Activated T-helper 1 cell treated with anti-CD3 and anti-CD28 coated beads, Interleukin-2, amount 50 U/mL, for 16 hours (primary cell): ENCODE measurements at places on chromosomes 6 and 20.

DNA sequence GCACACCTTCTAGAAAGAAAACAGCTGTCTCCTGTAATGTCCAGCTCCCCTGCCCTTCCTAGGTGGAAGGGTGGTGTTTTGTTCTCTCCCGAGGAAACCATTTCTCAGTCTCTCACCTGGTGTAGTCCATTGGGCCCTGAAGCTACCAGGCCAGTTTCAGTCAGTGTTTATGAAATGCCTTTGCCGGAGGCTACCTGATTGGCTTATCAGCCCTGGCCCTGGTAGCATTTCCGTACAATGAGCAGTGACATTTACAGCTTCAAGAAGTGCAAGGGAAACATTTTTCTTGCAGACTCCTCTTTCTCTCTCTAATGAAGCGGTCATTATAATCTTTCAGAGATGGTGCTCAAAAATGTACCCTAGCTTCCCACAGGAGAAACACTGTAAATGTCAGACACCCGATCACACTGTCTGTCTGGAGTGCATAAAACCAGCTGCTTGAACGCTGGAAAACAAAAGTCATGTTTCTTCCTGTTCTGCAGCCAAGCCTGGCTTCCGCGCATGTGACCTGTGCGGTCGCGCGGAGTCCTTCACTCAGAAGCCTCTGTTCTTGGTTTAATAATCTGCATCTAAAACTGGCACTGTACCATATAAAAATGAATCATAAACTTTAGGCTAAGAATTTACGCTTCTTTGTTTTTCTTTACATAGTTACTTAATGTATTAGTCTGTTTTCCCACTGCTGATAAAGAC is 28.4 kb upstream of the SAYSD1 start:
- no peak for DNase-seq

DNA sequence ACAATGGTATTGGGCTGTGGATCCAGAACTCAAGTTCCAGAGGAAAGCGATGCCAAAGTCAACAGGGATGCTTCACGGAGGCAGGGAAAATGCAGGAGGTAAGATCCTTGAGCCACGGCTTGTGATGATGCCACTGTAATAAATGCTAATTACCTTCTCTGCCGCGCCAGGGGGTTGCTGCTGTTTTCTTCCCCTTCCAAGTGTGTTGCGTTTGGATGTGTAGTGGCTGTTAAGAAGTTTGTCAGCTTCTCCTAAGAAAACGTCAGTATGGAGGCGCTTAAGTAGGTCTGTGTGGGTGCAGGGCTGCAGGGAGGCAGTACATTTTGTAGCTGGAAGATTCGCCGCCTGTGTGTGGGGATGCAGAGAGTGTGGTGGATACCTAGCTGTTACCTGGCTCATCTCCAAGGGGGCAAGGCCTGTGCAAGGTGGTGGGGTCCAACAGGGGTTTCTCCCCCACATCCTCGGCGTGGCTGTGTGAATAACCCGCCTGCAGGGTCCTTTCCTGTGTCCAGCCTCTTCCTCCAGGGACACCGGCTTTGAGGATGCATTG is 318.7 kb downstream of the CDH4 start:
- no peak for DNase-seq

- DNase-seq, result no peak
Measured at GRCh38 chr20:15362849-15363248, 1025.4 kb upstream of the FLRT3 start.

- DNase-seq, result no peak
Measured at GRCh38 chr6:138656364-138657064, 117.1 kb upstream of the CCDC28A start.

DNA sequence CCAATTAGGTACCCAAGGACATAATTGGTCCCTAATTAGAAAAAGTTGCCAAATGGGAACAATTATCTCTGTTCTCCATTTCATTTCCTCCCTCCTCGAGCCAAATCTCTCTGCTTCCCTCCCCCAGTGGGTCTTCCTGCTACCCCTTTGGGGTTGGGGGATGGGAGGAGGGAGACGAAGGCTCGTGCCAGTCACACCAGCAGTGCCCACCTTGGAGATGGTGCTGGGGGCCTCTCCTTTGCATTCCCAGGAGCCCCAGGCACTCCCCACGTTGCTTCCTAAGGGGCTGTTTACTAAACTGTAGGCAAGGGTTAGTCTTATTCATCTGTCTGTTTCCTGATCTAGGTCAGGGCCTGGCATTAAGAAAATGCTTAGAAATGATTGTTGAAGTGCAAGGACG is 33.1 kb downstream of the MDFI start:
- no peak for DNase-seq

DNA sequence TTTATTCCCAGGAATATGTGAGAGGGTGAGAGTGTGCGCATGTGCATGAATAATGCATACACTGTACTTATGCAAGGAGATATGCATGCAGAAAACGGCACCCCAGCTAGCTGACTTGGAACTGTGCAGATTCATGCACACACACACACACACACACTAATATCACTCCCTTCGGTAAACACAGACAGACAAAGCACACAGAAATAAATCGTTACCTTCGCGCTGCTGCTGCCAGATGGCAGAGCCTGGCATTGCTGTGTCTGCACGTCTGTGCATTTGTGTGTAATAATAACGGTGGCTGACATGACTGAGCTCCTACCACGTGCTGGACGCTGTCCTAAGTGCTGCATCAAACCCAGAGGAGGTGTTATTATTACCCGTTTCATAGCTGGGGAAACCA is 36.8 kb downstream of the PREX1 start:
- DNase-seq, result no peak

GRCh38 chr6:13120483-13121482 is 207.6 kb downstream of the TBC1D7 start:
- DNase-seq, result no peak

GRCh38 chr20:61442075-61442670 is 190.1 kb downstream of the CDH4 start:
- no peak for DNase-seq

DNA sequence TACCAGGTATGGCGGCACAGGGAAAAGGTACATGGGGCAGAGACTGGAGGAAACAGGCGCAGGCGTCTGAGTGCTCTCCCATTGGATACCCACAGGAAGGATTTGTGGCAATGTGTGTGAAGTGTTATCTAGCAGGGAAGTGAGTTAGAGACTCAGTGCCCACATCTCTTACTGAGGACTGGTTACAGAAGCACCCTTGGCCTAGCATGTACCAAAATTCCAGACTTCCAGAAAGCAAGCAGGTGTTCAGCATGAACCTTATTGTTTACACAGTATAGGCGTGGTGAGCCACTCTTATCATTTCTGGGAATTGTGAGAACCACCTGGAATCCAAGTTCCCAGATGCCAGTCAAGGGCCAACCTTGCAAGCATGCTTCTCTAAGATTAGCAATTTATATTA is 14.2 kb downstream of the MANBAL start:
- DNase-seq, result no peak

DNA sequence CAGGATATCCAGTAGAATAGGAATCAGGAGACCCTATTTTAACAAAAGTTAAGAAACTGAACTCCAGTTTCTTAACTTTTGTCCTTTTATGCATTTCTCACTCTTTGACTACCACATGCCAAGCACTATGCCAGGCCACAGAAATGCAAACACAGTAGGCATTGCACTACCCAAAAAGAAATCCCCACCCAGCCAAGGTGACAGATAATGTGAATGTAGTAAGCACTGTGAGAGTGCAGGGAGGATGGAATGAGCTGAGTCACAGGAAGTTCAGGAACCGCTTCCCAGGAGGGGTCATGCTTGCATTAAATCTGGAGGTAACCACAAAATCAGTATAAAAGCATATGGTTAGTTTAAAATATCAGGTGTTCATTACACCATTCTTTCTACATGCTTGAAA is 20.1 kb upstream of the FAM83C start:
- no peak for DNase-seq

- no peak for DNase-seq
Measured at GRCh38 chr20:42982218-42982617, 207.5 kb downstream of the PTPRT start.

- no peak for DNase-seq
Measured at GRCh38 chr6:152636609-152637295, 410 bp downstream of the SYNE1 start.

GRCh38 chr6:56361812-56362211 is 114.4 kb upstream of the COL21A1 start:
- DNase-seq, result no peak

GRCh38 chr6:80508885-80509630 is 402.6 kb downstream of the BCKDHB start:
- no peak for DNase-seq

DNA sequence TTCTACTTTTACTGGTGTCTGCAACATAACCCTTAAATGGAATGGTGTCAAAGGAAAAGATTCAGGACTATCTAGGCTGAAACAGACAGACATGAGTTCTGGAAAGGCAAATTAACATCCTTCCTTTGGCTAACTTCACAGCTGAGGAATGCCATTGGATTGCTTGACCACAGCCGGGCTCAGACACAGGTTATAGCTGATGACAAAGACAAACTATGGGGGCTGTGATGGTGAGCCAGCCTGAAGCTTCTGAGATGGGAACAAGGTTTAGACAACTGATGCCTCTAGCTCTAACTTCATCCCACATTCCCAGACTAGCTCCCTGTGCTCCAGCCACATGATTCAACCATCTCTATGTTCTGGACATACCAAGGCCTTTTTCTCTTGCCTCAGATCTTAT is 15.3 kb downstream of the POLR1C start:
- DNase-seq, result no peak

- DNase-seq, result no peak
Measured at GRCh38 chr6:26607434-26608230, 10.9 kb downstream of the ABT1 start.

DNA sequence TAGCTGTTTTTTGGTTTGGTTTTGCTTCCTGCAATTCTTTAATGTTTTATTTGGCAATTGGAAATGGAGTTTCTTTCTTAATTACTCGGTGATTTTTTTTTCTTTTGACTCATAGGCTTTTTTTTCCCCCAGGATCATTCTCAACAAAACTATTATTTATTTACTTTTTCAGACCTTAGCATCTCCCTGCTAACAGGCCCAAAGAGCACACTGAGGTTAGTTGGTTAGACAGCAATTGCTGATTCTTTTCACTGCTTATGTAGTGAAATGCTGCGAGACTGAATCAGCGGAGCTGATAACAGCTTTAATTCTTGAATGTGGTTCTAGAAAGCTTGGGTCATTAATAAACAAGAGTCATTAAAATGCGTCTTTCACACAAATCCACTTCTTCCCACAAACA is 79.1 kb upstream of the ZFP64 start:
- DNase-seq, result no peak
